Naive B cell (primary cell): ENCODE measurements at places on chromosomes 4 and X. TPM values are rescaled to one million over a fixed set of nuclear protein-coding genes. Genes with fewer than 3 reads are reported as not detected.

FOXR2 gene
- not detected for polyA plus RNA-seq

SH3RF1 gene
- 1.7 TPM for polyA plus RNA-seq

DACH2 gene
- not detected for polyA plus RNA-seq

FRMD7 gene
- not detected for polyA plus RNA-seq

HTR2C gene
- polyA plus RNA-seq = not detected

F9 gene
- not detected for polyA plus RNA-seq
